Activated CD8-positive, alpha-beta memory T cell treated with anti-CD3 and anti-CD28 coated beads for 4 hours (primary cell): ENCODE measurements at places on chromosomes 6 and 20.

DNA sequence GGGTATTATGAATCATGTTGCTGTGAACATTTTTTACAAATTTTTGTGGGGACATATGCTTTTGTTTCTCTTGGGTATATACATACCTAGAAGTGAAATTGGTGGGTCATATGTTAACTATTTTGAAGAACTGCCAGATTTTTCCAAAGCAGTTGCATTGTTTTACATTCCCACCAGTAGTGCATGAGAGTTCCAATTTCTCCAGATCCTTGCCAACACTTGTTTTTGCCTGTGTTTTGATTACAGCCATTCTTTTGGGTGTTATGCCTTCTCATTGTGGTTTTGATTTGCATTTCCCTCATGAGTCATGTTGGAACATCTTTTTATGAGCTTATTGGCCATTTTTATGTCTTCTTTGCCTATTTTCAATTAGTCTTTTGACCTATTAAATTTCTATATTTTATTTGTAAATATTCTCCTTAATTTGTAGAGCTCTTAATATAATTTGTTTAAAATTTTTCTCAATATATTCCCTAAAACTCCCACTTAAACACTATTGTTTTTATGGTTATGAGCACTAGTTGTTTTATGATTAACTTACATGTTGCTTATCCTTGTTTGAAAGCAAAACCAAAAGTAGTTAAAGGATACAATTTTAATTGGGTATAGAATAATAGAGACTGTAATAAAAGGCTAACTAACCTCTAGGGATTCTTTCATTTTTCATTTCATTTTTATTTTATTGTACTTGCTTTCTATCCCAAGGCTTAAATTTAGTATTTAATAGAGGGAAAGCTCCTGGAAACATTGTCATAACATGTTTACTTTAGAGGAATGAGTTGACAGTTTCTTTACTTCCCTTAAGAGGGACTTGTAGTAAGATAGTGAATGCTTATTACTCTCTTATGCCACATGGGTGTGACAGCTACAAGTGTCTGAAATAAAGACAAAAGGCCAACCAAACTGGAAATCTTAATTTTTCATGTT lies 5.5 kb downstream of the UBR2 start:
- DNase-seq, result no peak

DNA sequence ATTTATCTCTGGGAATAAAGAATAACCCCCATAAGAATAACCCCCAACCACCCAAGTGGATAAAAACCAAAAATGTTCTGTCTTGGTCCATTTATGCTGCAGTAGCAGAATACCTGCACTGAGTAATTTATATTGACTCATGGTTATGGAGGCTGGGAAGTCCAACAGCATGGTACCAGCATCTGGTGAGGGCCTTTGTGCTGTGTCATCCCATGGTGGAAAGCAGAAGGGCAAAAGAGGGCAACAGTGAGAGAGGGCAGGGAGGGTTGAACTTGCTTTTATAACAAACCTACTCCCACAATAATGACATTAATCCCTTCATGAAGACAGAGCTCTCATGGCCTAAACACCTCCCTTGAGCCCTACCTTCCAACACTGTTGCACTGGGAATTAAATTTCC lies 133.7 kb downstream of the ERMARD start:
- no peak for DNase-seq

- DNase-seq, result peak; percentile 17
Observed at GRCh38 chr20:51470907-51471411, 71.6 kb downstream of the NFATC2 start.

GRCh38 chr6:162702446-162702845 lies 25.1 kb downstream of the PRKN start:
- DNase-seq, result no peak

GRCh38 chr6:7115543-7116231 lies 7.9 kb downstream of the RREB1 start:
- DNase-seq, result no peak

- DNase-seq, result no peak
Observed at GRCh38 chr6:3455569-3456394, 1.1 kb downstream of the SLC22A23 start.

DNA sequence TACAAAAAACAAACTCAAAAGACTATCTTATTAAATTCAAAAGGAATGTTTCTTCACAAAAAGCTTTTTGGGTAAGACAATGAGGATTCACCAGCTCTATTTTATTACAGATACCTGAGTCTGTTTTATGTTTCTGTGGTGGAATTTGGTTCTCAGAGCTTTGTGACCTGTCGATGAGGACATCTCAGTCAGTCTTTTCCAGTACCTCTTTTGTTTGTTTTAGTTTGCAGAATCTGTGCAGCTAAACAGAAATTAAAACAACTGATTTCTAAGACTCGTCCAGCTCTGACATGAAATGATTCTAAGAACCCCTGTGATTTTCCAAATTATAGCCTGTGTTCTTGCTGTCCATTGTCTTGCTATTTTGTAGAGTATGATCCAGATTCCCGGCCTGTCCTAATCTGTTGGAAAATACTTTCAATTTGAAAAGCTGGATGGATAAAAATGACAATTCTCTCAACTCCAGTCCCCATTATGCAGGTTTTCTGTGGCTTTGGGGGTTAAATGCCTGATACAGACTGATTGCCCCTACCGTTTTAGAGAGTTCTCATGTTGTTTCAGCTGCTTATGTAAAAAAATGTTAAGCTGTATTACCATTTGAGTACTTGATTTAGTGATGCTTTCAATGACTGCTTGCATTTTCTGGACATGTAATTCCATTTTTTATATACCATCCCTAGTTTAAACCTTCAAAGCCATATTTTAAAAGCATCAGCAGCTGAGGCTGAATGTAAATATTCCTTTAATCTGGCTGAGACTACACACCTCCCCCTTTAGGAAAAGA lies 94.2 kb upstream of the TAB2 start:
- DNase-seq, result no peak

- DNase-seq, result no peak
Observed at GRCh38 chr6:125316621-125317020, 14.9 kb upstream of the HDDC2 start.

DNA sequence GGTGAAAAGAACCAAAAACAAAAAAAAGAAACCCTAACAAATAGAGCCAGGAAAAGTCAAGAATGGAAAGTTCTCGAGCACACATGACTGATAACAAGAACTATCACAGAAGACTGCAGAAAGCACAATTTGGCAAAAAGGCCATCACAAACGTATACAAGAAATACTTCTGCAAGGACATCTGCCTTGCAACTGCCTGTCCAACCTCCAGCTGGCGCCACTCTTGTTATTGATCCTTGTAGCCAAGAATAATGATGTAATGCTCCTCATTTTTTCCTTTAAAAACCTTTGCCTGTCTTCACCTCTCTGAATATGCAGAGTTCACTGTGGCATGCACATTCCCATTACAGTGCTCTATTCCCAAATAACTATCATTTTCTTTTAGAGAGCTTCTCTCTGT lies 87.9 kb upstream of the BMP5 start:
- DNase-seq, result no peak
